ENCODE measurements at places on chromosomes 5 and 9.

DNA sequence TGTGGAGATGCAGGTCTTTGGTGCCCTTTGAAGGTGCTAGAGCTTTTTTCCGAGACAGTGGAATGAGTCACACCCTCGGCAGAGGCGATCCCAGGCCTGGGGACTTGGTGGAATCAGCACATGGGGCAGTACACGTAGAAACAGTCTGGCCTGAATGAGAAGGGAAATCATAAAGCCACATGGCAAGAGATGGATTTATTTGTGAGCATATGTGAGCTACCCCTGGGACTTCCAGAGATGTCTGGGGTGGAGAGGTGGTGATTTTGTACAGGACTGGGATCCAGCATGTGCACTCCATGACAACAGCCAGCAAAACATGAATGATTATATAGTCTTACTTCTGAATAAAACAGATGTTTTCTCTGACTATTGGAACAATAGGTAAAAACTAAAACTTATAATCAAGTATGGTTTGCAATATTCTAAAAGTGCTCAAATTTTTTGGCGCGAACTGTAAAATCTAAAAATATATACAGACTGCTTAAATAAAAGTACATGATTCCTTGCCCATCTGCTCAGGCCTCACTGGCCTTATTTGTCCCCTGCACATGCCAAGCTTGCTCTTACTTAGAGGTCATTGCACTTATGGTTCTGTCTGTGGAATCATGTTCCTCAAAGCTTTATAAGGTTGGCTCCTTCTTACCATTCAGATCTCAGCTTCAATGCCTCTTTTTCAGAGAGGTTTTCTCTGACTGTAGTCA is 54.7 kb upstream of the SMARCA2 start:
- no peak for DNase-seq

- DNase-seq = peak; percentile 2
These were observed 95.4 kb downstream of the CACNA1B start for GRCh38 chr9:137972988-137973470.

- DNase-seq = no peak
These were observed 131.7 kb upstream of the VLDLR start for GRCh38 chr9:2489838-2490314.

DNA sequence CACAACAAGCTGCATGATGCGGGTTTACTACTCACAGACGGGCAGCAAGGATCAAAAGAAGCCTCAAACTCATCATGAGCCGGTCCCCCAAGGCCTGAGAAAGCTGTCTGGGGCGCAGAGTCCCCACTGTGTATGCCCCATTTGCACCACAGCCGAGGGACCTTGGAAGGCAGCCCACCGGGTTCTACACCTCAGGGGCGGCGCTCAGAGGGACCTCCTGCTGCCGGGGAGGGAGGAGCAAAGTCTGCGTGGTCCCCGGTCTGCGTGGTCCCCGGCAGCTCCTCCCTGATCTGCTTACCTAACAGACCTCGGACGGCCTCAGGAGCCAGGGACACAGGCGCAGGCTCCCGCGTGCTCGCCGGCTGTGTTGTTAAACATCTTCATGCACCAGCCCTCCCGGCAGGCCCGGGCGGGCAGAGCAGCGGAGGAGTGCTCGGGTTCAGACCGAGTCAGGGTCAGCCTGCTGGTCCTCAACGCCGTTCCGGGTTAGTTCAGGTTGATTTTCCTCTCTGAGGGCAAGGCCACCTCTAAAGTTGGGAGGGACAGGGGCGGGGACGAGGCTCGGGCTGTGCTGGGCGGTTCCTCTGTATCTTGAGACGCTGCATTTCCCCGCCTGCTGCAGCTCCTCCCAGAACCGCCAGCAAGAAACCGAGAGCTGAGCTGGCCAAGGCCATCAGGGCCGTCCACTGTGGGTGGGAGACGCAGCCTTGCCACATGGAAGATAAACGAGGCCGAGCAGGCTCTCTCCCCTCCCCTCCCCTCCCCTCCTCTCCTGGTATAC is 74.6 kb downstream of the MRPL36 start:
- DNase-seq = no peak

- no peak for DNase-seq
These were observed 12.7 kb upstream of the PRELID2 start for GRCh38 chr5:145847499-145848497.

DNA sequence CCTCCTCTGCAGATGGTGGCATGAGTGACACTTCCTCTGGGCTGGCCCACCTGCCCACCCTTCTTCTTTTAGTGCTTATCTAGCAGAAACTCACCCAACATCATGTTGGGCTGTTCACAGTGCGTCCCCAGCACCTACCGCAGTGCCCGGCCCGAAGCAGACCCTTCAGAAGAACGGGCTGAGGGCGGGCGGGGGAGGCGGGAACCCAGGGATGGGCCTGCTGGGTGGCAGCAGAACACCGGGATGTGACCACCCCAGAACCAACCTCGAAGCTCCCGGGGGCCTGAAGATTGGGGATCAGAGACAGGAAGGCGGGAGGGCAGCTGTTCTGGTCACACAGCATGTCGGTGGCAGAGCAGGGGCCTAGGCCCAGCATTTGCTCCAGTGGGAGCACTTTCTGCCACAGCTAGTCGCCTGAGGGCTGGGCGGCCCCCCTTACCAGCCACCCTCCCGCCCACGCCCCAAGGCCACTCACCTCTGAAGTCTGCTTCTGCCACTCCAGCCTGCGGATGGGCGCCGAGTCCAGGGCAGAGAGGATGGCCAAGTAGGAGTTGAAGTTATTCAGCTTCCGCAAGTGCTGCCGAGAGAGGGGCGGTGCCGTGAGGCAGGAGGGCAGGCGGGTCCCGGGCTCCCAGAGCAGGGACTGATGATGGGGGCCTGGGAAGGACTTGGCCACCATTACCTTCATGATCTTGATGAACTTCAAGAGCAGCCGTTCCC is 38.7 kb downstream of the PRRT1B start:
- DNase-seq = no peak

- DNase-seq = no peak
These were observed 12.2 kb downstream of the TENT4A start for GRCh38 chr5:6725421-6725820.

DNA sequence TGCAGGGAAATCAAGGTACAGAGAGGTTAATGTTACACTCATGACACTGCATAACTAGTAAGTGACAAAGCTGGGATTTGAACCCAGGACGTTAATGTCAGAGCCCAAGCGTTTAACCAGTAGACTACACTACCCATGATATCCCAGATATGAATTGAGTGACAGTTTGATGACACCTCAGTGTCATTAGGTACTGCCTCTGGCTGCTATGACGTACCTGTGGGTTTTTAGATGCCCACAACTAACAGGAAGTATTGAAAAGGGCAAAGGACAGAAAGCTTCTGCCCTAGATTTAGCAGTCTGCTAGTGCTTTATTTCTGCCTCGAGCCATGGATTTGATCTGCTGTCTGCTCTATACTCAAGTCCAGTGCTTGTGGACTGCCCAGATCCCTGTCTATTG is 56.2 kb downstream of the GLRA1 start:
- no peak for DNase-seq

GRCh38 chr9:15137658-15138356 is 169.2 kb downstream of the TTC39B start:
- no peak for DNase-seq

DNA sequence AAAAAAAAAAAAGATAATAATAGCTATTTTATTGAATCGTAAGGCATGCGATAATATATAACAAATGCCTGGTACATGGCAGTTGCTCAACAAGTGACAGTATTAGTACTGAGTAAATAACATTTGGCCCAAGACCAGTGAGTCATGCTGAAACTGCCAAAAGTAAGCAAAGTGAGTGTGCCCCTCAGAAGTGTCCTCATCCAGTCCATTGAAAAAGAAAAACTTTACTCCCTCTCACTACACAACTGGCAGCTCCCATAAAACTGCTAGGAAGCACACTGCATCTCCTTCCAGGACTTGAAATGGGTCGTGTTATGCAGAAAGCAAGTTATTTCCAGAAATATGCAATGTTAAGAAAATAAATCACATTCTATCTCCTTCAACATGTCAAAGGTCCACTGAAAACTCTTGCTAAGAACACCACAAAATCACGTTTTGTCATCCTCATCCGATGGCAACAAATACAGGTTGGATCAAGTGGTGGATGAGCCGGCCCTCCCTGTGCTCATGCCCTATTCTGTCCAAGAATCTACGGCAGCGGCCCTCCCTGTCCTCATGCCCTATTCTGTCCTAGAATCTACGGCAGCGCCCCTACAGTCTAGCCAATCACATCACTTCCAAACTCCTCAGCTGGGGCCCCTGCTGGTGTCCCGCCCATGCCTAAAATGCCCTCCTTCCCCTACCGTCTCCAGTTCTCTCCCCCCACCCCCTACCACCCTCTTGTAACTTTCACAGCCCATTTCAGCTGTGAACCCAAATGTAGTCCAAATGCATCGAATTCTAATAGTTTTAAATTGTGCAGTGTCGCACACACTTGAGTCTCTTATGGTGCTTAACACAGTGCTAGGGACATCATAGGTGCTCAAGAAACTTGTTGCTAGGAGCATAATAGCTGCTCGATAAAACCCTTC is 12.5 kb downstream of the PTCH1 start:
- peak; percentile 60 for DNase-seq

- DNase-seq = no peak
These were observed 14.5 kb downstream of the ANP32B start for GRCh38 chr9:97997330-97998276.

DNA sequence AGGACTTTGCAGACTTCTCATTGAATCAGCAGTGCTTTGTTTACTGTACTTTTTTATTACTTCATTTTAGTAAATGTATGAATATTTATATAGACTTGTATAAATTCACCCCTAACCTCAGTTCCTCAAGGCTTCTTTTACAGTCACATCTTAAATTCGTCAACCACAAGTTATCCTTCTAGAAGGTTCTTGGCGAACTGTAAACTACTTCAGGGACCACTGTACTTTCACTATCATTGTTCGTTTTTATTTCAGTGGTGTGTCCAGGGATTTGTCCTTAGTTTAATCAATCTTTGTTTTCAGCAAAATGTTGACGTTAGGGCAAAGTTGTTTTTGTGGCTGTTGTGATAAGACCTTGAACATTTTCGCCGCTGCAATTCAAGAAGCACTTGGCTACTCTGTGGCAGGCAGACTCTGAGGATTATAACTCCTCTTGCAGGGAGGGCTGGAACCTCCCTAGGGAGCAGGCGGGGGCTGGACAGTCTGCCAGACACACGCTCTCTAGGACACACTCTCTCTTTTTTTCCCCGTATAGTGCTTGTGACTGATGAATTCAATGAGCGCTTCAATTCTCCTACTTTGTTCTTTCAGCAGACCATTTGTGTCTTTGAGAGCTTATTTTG is 252.8 kb downstream of the FBXL7 start:
- peak; percentile 30 for DNase-seq

DNA sequence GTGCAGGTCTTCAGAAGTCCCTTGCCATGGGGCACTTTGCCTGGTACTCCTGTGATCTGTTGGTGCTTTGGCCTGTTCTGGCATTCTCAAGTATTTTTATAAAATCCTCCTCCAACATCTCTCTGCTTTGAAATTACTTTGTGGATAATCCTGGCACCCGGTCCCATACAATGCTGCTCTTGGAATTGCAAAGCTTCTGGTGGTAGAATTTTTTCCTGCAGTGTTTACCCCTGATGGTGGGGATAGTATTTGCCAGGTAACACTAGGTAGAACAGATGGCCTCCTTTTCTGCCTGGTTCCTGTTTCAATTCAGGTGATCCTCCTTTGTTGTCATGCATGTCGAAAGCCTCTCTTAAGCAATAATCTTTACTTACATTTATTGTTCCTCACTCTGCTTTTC is 109.8 kb upstream of the ATP10B start:
- no peak for DNase-seq

DNA sequence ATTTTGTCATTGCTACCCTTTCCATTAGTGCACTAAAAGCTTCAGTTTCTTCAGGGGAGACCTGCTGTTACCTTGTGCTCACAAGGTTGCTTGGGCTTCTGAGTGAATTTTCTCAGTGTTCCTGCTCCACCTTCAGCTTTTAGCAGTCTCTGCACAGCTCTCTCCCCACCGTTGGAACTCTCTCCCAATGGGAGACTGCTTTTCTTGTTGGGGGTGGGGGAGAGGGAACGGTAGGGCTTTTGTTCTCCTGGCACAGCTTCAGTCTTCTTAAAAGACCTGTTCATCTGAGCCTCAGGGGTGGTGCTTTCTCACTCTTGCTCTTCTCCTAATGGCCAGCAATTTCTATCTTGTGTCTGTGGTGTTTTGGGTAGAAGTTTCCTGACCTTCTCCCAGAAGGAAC is 915.7 kb downstream of the EFNA5 start:
- no peak for DNase-seq

GRCh38 chr9:114592356-114592755 is 4.8 kb downstream of the ATP6V1G1 start:
- DNase-seq = no peak

- DNase-seq = no peak
These were observed 5.7 kb downstream of the SKIC3 start for GRCh38 chr5:95549030-95549429.

DNA sequence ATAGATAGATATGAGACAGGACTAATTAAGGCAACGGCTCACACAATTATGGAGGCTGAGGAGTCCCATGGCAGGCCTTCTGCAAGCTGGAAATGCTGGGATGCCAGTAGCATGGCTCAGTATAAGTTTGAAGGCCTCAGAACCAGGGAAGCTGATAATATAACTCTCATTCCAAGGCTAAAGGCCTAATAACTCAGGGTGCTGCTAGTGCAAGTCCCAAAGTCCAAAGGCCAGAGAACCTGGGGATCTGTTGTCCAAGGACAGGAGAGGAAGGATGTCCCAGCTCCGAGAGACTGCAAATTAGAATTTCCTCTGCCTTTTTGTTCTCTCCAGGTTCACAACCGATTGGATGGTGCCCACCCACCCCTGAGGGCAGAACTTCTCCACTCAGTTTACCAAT is 114.5 kb downstream of the SV2C start:
- DNase-seq = no peak

DNA sequence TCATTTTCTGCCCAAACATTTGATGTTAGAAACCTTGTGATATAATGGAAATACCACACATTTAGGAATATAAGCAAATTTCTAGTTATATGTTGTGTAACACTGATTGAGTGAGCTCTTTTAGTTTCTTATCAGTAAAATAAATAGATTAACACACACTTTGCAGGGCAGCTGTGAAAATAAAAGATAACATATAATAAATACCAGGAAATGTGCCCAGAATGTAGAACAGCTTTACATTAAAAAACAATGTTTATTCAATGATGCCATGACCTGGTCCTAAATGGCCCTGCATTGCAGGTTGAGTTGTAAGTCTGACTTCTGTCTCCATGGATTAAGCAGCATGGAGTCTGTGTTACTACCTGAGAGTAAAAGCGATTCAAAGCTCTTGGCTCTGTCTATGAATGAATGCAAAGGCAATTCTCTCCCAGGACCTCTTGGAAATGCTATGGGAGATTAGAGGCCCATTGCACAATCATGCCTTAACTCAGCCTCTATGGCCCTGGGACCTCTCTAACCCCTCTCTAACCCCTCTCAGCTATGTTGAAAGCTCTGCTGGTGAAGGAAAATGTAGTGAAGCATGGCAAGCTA is 296.0 kb upstream of the ACTBL2 start:
- no peak for DNase-seq

DNA sequence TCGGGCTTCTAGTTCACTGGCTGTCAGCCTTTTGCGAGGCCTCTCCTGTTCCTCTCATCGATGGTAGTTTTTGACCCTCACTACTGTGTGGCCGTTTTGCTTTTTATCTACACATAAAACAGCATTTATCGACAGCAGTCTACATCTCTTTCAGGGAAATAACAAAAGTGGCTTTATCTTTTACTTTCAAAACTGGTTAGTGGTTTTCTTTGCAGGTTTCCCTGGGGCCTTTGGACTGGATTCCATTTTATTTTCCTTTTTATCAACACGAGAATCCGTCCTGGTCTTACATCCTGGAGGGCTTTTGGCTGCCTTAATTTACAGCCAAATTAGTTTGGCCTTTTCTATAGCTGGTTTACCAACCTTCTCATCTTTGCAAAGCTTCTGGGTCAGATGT is 793 bp upstream of the PKD2L2 start:
- DNase-seq = no peak

Measured in hepatocyte (in vitro differentiated cells).